ENCODE measurements at places on chromosomes 6 and 20.

GRCh38 chr6:76000629-76001028 is 71.8 kb downstream of the IMPG1 start:
- no peak for DNase-seq

DNA sequence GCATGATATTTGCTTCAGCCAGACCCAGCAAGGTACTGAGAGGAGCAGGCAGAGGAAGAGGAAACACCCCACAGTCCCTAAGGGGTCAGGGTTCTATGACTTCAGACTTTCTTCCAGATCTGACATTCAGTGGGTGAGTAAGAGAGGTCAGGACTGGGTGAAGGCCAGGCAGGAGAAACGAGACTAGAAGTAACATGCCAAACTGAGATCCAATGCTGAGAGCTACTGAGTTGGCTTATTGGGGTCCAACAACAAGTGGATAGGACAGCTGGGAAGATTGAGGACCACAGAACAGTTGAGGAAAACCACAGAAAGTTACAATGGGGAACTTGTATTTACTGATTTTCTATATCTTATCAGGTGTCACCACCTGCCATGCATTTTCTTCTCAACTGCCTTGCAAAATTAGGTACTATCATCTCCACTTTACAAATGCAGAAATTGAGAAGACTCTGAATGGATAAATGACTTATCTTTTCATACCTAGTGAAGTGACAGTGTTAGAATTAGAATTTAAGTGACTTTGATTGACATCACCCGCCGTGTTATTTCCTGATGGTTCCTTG is 43.8 kb upstream of the HIVEP1 start:
- DNase-seq, result no peak

- peak; percentile 32 for DNase-seq
These were observed 5.3 kb downstream of the LINC00237 start for GRCh38 chr20:21100578-21101452.

DNA sequence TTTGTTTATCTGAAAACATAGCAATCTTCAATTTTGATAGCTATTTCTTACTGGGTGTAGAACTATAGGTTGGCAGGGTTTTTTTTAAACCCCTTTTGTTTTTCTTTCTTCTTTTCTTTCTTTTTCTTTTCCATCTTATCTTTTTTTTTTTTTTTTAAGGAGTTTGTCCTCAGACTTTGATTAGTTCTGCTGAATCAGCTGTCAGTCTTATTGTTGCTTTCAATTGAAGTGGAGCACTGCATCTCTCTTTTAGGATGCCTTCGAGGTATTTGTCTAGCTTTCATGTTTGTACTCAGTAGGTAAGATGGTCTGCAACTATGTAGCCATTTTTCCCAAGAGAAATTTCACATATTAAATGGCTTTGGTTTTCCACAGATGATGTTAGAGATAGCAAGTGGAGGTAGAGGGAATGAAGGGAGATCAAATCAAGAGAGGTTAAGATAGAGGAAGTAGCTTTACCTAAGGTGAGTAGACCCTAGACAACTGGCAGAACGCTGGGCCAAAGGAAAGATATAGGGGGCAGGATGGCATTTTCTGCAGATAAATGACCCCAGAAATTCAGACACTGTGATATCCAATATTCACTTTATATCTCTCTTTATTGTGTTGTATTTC is 137.1 kb downstream of the BCAS1 start:
- DNase-seq, result no peak

- DNase-seq, result no peak
These were observed 923.9 kb upstream of the MAN1A1 start for GRCh38 chr6:120273411-120273810.

- no peak for DNase-seq
These were observed 394.2 kb downstream of the BMP2 start for GRCh38 chr20:7161690-7162089.

- no peak for DNase-seq
These were observed 18.9 kb downstream of the L3MBTL3 start for GRCh38 chr6:130037207-130037811.

DNA sequence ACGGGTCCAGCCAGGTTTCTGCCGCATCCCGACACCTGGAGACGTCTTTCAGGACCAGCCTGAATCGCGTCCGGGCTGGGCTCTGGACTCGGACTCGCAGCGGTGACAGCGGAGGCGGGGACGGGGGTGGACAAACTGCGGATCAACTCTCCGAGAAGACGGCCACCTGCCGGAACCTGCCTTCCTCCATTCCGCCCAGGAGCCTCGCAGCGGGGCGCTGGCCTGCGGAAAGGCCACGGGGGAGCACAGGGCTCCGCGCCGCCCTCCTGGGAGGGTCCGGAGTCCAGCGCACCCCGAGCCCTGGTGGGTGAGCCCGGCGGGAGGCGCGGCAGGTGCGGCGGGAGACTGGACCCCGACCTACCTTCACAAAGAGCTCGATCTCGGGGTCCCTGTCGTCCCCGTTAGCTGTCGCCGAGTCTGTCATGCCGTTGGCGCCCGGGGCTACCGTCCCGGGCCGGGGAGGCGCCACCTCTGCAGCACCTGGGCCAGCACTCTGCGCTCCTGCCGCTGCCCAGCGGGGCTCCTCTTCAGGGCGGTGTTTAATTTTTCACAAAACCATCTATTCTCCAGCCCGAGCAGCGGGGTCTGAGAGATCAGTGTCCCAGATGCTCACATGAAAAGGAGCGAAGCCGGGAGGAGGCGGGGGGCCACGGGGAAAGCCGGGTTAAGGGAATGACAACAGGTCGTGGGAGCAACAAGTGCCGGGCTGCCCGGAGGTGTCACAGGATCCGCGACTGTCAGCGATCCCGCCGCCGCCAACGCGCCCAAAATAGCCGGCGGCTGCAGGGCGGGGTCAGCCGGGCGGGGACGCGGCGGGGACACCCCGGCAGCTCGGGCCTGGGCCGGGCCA is at the start of gene CLIC5:
TSS of gene CLIC5 (minus strand) at position 742 of the 850 bp plus-strand sequence. CDS start at position 424, 318 bp downstream.
- DNase-seq, result no peak

DNA sequence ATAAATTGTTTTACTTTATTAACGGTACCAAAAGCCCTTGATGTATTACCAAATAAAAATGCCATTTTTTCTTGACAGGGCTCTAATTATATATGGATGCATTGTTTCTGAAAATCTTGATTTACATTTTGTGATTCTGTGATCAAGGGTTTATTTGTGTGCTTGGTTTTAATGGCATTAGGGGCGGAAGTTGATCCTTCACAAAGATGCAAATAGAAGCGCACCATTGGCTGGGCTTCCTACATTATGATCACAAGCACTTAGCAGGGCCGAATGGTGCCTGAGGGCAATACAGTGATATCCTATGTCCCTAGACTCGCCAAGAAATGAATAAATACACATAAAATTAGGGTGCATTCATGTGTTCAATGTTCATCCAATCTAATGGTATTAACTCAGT is 172.9 kb upstream of the UST start:
- DNase-seq, result no peak

GRCh38 chr6:116550796-116551195 is 2.8 kb upstream of the CALHM4 start:
- no peak for DNase-seq

GRCh38 chr6:28542440-28543296 is 17.0 kb downstream of the GPX5 start:
- DNase-seq, result peak; percentile 82

DNA sequence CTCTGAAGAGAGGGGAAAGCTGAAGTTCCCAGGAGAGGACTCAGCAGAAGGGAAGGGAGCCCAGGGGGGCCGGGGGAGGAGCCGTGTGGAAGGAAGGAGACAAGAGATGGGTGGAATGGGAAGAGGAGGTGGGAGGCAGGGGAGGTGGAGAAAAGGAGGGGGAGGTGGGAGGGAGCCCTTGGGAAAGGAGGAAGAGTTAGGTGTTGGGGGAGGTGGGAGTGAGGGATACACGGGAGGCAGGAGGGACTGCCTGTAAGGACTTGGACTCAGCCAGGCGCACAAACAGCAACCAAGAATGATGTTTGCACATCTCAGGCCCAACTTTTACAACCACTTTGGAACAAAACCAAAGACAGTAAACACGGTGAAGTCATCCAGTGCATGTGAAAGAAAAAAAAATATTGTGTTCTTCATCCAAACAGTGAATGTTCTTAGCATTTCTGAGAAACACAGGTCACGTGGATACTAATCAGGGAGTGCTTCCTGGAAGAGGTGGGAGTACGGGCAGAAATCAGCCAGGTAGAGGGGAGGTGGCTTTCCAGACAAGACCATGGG is 17.4 kb upstream of the LSM14B start:
- DNase-seq, result peak; percentile 39

GRCh38 chr6:127907960-127908640 is 7.2 kb upstream of the THEMIS start:
- no peak for DNase-seq

- no peak for DNase-seq
These were observed 2.7 kb upstream of the C6orf62 start for GRCh38 chr6:24721461-24722215.

- peak; percentile 11 for DNase-seq
These were observed 50.3 kb upstream of the CDKAL1 start for GRCh38 chr6:20483887-20484497.

DNA sequence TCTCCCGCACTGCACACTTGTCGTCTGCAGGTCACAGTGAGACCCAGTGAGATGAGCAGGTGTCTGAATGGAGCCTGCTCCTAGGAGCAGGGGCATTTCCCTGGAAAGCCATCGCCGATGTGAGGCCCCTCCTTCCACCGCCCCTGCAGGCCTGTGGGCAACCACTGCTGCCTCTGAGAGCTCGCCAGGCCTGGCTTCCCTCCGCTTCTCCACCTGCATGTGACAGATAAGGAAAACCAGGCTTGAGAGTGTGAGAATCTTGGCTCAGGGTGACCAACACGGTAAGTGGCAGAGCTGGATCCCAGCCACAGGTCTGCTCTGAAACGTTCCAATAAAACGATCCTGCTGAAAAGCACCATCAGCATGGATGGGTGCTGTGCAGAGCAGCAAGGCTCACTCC is 332.8 kb downstream of the CDH4 start:
- no peak for DNase-seq

DNA sequence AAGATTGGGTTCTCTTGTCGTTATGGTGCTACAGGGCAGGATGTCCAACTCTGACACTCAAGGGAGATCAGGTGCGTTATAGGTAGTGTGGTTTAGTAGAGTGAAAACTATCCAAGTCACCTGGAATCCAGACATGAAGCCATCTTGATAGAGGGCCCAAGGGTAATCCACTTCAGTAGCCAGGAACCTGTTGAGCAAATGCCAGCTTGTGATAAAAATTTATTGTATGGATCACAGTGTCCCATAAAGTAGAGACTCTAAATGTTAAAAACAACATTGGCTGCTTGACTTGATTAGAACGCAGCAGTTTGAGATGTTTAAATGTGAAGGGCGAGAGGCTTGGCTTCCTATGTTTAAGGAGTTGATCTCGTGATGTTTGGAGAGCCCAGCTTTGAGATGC is 105.7 kb upstream of the GMDS start:
- DNase-seq, result no peak

GRCh38 chr6:136983687-136984086 is 61.1 kb downstream of the IL20RA start:
- DNase-seq, result no peak

DNA sequence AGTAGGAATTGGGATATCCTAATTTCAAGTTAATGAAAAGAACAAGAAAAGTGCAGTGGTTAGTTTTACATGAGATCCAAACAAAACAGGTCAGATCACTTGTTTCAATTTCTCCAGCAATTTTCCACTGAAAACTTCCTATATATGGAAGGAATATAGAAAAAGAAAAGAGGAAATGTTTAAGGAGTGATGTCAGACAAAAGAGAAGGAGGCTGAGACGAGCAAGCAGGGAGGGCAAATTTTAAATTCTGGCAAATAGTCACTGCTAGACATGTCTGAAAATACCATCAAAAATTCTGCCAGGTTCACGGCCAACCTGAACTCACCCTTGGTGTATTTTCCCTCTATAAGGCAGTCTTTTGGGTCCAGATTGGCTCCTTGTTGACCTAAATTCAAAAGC is 9.5 kb upstream of the NUP153 start:
- no peak for DNase-seq

GRCh38 chr6:26141378-26141904 is 54.2 kb downstream of the HFE start:
- no peak for DNase-seq

DNA sequence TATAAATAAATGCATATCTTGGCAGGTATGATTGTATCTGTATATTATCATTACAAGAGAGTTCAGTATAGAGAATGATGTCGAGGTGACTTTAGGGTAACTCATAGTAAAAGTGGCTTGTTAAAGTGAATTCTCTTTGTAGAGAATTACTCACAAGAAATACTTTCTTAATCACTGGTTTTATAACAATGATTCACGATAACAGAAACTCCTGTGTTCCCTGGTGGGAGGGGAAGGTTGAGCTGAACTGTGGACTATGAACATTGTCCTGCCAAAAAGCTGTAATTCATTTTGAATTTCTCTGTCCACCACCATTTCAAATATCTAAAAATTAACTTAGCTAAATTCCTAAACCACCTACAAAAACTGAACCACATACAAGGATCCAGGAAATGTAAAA is 7.7 kb downstream of the TPMT start:
- peak; percentile 64 for DNase-seq

- no peak for DNase-seq
These were observed 48.9 kb upstream of the ARG1 start for GRCh38 chr6:131523988-131524673.

- no peak for DNase-seq
These were observed 234.7 kb downstream of the UST start for GRCh38 chr6:148981515-148981914.

DNA sequence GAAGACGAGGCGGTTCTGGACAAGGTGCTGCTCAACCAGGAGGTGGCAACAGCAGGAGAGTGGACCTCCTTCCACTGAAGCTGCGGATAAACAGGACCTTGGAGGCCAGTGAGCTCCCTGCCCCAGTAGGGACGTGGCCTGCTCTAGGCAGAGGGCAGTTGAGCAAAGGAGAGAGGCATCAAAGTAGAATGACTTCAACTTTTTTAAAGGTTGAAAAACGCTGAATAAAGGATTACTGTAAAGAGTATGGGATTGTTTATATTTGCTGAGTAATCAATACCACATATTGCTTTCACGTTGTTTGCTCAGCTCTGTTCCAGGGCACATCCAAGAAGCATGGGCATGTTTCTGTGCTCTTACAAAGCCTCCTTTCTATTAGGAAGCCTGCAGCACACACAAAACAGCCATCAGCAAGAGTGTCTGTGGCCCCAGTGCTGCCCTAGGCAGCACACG is 48.1 kb downstream of the ERMARD start:
- DNase-seq, result no peak

- no peak for DNase-seq
These were observed 66.5 kb downstream of the LRFN2 start for GRCh38 chr6:40520678-40521077.

- DNase-seq, result no peak
These were observed 11.1 kb downstream of the CRISP1 start for GRCh38 chr6:49855221-49855620.

- peak; percentile 68 for DNase-seq
These were observed 10.7 kb downstream of the HLA-A start for GRCh38 chr6:29953001-29953441.

- DNase-seq, result peak; percentile 87
These were observed 10.6 kb downstream of the NRN1 start for GRCh38 chr6:5995949-5996713.
